Activated CD8-positive, alpha-beta memory T cell treated with anti-CD3 and anti-CD28 coated beads for 1 hour (primary cell): ENCODE measurements at places on chromosomes 3 and 15.

DNA sequence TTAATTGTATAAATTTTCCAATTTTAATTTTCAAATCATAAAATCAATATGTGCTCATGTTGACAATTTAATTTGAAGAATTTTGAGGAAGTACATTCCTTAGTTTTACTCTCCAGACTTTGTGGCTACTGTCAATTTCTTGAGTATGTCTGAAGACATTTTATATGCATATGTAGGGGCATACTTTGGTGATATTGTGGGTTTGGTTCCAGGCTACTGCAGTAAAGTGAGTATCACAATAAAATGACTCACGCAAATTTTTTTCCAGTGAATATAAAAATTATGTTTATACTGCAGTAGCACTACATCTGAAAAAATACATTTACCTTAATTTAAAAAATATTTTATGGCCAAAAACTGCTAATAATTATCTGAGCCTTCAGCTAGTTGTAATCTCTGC is 123.2 kb upstream of the PLCL2 start:
- no peak for DNase-seq

- no peak for DNase-seq
These were observed 129.0 kb upstream of the PRICKLE2 start for GRCh38 chr3:64354221-64354620.

- DNase-seq, result no peak
These were observed 46.0 kb downstream of the ERC2 start for GRCh38 chr3:56422316-56422715.

- no peak for DNase-seq
These were observed 6.2 kb downstream of the IREB2 start for GRCh38 chr15:78444255-78444654.

DNA sequence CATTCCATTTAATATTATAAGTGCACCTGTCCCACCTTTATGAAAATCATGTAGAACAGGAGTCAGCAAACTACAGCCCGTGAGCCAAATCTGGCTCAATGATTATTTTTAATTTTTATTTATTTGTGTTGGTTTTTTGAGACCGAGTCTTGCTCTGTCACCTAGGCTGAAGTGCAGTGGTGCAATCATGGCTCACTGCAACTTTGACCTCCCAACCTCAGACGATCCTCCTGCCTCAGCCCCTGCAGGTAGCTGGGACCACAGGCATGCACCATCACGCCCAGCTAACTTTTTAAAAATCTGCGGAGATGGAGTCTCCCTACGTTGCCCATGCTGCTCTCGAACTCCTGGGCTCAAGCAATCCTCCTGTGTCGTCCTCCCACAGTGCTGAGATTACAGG is 42.0 kb downstream of the MYO1E start:
- no peak for DNase-seq

GRCh38 chr3:7062714-7063113 is 201.8 kb downstream of the GRM7 start:
- no peak for DNase-seq

DNA sequence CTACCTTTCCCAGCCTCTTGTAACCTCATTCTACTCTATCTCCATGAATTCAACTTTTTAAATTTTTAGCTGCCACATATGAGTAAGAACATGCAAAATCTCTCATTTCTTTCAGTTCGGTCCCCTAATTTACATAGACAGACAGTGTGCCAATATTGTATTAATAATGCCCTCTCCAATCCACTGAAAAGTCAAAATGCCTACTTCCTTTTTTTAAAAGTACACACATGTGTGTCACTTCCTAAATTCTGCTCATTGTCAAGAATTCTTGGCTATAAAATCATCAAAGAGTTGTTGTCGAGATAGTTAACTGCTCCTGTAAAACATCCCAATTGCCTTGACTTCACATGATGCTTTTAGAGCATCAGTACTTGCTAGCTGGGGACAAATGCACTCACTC is 84.2 kb upstream of the IL12A start:
- no peak for DNase-seq

DNA sequence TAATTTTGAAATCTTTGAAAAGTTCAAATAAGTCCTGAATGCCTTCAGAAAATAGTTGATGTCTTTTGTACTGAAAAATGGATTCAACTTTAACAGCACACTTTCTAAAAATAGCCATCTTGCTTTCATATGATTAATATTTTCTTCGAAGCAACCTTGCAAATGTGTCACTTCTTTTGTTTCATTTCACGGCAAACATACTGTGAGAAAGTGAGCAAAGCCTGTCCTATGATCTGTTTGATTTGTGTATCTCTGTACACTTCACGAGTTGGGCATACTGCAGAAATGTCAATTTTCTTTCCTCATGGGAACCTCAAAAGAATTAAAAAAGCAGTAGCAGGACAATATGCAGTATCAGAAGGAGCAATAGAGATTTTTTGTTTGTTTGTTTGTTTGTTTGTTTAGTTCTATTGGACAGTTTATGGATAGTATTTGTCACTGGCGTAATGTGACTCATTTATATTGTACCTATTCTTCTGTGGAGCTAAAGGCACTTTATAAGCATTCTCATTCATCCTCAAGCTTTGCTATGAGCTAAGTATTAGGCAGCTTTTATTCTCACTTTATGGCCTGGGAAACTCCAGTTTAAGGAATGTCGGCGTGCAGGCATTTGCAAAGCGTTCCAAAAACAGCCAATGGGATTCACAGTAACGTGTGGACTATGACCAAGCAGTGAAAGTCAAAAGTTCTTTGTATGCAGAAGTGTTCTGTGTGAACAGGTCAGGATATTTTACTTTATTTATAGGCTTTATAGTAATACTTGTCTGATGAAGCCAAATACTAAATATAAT is 572.0 kb downstream of the NAALADL2 start:
- no peak for DNase-seq

DNA sequence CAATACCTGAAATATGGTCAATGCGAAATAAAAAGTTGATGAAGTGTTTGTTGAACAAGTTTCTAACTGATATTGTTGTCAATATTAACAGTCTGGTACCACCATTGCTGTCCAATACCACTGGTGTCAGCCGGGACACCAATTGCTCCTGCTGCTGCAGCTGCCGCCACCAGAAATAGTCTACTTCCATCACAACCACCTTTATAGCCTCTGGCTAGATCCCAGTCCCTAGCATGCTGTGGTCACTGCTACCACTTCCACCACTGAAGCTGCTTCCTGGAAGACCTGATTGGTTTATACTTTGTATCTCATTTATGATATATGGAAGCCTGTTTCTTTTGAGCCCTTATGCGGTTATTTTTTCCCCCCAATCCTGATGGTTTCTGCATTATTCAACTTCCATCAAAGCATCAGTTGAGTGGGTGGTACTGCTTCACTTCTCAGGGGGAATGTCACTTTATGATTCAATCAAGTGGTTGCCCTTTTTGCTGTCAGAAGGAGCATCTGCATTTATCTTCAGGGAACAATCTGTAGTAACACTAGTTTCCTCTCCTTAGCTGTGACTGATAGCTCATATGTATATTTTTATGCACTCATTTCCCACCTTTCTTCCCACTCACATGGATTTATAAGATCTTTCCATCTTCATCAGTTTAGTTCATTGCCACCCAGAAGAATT is 11.7 kb downstream of the LNP1 start:
- DNase-seq, result no peak

DNA sequence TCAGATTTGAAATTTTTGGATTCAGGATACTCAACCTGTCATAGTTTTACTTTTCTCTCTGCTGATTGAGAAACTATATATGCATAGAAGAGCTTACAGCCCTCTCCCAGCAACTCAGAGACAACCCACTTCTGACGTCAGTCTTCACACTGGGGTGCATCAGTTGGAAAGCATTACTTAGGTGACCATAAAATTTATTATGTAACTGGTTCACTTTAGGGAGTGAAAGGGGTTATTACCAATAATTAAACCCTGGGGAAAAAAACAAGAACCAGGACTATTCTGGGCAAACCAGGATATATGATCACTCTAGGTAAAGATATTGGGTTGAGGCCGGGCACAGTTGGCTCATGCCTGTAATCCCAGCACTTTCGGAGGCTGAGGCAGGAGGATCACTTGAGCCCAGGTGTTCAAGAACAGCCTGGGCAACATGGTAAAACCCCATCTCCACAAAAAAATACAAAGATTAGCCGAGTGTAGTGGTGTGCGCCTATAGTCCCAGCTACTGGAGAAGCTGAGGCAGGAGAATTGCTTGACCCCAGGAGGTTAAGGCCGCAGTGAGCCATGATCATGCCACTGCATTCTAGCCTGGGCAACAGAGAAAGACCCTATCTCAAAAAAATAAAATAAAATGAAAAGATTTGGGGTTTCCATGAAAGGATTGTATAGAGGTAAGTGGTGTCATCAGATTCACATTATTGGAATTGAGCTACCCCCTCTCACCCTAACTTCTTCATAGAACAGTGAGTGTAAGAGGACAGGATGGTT is 27.1 kb downstream of the HES1 start:
- no peak for DNase-seq

DNA sequence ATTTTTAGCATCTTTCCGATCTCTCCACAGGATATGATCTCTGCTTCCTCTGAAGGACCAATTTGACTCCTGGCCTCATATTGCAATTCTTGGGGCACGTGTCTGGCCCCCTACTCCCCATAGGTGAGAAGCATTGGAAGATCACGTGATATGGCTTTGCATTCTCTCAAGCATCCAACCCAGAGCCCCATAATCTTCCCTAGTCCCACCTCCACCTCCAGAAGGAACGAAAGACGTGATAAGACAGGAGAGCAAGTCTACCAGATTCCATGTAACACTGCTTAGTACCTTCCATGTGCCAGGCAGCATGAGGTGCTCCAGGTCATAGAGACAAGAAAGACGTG is 176.3 kb downstream of the MEGF11 start:
- no peak for DNase-seq

DNA sequence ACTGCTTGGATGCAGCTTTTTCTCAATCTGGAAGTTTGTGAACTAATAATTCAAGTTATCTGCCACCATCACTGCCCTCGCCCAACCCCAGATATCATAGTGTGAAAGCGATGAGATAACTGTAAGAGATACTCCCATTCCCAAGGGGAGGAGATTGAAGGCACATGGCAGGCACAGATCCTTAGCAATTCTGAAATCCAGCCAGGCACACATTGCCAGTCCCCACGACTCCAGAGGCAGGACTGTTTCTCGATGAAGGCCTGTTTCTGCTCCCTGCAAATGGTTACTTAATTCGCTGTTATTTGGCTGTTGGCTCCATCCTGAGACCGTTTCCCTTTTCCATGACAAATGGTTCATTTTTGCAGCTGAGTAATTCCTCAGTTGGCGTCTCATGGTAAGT is 63.2 kb upstream of the NEDD4 start:
- DNase-seq, result no peak

DNA sequence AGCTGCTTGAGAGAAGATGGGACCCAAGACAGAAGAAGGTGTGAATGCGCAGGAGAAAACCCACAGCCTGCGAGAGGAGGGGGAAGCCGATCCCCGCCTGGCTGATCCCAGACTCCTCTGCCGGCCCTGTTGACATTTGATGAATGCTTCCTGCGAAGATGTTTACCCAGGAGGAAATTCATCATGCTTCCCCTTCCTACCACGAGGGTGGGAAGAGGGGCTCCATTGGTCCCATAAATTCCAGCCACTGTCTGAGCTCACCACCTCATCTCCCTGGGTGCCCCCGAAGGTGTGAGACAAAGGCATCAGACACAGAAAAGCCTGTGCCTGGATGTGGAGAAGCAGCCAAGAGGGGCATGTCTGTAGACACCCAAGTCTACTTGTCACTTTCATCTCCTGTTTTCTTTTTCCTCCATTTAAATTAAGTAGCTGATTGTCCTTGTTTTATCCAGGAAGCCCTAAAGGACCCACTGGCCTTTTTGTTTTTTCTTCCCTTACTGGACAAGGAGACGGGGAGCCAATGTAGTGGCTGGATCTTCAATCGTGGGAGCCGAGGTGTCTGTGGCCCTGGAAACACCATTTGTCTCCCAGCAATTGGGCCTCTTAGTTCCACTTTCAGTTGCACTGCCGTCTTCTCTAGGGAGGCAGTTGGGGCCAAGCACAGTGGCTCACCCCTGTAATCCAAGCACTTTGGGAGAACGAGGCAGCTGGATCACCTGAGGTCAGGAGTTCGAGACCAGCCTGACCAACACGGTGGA is 95.3 kb upstream of the HES1 start:
- no peak for DNase-seq

DNA sequence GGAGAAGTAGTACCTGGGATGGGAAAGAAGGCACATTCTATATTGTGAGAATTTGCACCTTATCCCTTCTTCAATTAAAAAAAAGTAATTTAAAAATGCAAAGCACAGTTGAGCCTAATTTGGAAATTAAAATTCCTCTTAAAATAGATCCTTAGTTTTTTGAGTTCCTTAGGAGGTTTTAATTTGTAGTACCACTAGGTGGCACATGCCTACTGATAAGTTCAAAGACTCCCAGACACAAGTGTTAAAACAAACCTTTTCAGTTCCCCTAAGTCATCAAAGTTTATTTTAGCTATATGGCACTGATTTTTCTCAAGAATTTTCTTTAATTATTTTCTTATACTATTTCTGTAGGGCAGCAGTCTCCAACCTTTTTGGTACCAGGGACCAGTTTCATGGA is 127.6 kb upstream of the AZI2 start:
- DNase-seq, result no peak

- no peak for DNase-seq
These were observed 269.0 kb upstream of the CRBN start for GRCh38 chr3:3448468-3448867.

DNA sequence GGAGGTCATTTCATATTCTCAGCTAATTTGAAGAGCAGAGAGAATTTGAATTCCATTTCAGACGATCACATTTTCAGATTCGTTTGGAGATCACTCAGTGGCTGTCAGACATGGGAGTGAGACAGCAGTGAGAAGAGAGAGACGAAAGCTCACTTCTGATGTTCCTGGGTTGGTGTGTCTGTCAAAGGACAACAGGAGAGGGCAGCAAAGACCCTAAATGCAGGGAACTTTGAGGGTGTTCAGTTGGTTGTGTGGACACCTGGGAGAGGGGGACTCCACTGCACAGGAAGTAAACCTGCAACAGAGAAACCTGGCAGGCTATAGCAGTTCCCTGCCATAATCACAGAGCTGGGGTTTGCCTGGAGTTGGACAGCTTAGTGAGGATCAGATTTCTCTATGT is 675.1 kb downstream of the SQOR start:
- DNase-seq, result no peak

GRCh38 chr3:195613468-195614069 is 29.8 kb upstream of the APOD start:
- DNase-seq, result no peak

DNA sequence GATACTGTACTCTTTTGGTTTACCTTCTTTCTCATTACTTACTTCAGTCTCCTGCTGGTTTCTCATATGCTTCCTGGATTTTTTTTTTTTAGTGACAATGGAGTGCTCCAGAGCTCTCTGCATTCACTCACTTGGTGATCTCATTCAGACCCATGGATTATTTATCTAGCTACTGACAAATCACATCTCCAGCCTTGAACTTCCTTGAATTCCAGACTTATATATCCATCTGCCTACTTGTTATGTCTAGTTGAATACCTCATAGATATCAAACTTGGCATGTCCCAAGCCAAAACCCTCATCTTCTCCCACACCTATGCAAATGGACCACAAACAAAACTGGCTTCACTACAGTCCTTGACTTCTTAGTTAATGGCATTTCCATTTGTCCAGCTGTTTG is 234.7 kb upstream of the ZPLD1 start:
- no peak for DNase-seq

- no peak for DNase-seq
These were observed 87.1 kb downstream of the DIPK2A start for GRCh38 chr3:144058713-144059112.
